ENCODE measurements at places on chromosomes 5 and 9.

DNA sequence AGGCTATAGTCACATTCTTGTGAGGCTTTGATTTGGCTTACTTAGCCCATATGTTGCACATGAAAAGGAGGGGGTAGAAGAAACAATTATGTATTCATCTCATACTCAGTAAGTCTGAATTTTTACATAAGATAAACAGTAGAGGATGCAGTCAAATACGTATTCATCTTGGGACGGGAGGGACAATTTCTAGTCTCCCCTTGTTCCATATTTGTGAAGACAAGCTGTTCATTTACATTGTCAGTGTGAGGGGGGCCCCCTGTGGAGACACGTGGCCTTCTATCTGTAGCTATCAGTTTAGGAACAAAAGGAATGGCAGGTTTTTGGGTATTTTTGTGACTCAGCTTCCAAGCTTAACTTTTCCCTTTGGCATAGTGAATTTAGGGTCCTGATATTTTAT, 49.2 kb upstream of the PPP1R2B start:
- no peak for DNase-seq

DNA sequence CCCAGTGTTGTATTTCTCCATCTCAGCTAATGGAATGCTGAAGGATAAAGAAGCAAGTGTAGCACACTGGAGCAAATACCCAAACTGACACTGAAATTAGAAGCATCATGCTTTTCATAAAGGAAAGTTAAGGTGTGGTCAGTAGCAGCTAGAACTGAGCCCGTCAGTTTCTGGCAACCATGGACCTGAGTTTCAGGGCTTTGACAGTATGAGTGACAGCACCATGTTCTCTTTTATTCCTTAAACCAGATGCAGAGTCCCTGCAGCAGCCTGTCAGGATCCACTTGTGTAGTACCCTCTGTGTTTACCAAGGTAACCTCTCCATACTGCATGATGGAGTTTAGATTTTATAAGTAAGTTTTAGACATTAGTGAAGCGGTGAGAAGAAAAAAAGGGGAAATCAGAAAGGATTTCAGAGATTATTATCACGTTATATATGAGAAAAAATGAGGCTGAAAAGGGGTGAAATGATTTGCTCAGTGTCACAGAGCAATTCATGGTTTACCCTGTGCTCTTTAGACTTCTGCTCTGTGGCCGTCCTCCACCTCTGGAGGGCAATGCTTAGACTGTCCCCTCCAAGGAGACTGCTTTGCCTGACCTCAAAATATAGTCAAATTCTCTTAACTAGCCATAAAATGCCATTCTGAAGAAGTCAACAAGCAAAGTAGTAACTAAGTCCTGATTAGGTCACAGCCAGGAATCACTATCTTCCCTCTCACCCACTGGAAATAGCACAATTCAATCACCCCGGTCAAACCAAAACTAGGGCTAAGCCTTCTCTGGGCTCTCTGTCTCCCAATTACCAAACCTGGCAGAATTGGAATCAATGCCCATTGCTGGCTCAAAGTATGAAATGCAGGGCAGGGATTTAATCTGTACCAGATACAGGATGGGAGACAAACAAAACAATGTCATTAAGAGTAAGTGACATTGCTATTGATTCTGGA, 10.5 kb upstream of the MYOT start:
- DNase-seq, result no peak

GRCh38 chr5:6326776-6327175, 51.6 kb downstream of the MED10 start:
- no peak for DNase-seq

- DNase-seq, result no peak
These were observed 341.8 kb downstream of the NFIB start for GRCh38 chr9:13971966-13972655.

DNA sequence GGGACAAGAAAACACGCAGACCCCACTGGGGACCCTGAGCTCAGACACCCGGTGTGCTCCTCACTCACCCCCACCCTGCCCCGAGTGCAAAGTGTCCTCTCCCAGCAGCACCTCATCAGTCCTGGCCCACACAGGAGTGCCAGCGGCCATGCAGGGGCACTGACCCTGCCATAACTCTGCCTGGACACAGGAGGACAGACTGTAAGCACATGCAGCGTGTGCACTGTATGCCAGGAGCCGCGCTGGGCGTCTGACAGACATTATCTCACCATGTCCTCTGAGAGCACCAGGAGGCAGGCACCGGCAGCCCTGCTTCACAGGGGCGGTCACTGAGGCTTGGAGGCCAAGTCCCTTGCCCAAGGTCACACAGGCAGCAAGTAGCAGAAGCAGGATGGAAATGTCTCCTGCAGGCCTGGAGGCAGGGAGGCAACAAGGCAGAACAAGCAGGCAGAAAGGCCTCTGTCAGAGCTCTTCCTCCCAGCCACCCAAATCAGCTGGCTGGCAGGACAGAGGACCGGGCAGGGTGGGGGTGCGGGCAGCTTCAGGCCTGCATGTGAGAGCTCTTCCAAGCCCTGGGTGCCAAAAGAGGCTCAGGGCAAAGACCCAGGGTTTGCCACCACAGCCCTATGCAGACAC, 8.4 kb downstream of the EEIG1 start:
- no peak for DNase-seq

GRCh38 chr5:6721442-6721841, 8.2 kb downstream of the TENT4A start:
- DNase-seq, result no peak

DNA sequence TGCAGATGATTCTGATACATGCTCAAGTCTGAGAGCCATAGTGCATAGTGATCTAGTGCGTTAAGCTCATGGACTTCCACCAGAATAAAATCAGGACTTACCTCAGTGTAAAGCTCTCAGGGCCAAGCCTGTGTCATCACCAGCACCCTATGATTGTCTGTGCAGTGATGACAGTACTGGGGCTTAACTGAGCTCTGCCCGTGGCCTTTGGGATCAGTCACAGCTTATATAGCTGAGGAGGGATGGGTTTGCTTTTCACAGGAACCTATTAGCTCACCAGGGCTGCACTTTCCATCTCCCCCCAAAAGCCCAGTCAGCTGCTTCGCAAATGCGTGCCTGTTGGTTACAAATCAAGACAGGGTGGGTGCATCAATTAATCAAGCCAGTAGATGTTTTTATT, 246.9 kb downstream of the NR3C1 start:
- no peak for DNase-seq

GRCh38 chr5:171549274-171549673, 129.8 kb downstream of the FGF18 start:
- DNase-seq, result no peak

DNA sequence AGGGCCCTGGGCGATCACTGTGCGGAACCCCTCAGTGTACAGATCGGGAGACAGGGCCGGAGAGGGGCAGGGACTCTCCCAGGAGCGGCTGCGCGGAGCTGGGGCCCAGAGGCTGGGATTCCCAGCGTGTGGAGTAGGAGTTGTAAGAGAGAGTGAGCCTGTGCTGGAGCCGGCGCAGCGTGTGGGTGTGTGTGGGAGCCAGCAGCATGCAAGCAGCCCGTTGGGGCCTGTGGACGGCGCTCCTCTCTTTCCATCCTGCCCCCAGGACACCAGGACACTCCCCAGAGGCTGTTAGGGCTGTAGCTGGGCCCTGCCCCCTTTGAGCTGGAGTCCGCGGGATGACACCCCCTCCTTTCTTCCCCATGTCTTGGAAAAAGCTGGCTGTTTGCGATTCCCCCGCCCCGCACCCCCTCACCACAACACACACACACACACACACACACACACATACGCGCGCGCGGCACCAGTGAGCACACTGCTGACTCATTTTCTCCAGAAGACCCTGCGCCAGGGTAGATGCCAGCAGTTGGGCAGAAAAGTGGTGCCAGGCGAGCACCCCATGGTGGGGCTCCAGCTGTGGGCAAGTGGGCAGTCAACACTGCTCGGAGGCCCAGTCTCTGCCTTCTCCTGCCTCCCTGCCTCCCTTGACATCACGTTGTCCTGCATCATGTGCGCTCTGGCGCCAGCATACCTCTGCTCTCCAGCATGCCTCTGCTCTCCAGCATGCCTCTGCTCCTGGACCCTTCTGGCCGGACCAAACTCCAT, 1.5 kb downstream of the COL27A1 start:
- DNase-seq, result peak; percentile 47

GRCh38 chr9:134855231-134855899, 25.2 kb upstream of the FCN2 start:
- no peak for DNase-seq

- peak; percentile 24 for DNase-seq
These were observed 42.5 kb upstream of the SH3PXD2B start for GRCh38 chr5:172496671-172497371.

GRCh38 chr5:9713959-9714586, 83.9 kb upstream of the TAS2R1 start:
- DNase-seq, result no peak

DNA sequence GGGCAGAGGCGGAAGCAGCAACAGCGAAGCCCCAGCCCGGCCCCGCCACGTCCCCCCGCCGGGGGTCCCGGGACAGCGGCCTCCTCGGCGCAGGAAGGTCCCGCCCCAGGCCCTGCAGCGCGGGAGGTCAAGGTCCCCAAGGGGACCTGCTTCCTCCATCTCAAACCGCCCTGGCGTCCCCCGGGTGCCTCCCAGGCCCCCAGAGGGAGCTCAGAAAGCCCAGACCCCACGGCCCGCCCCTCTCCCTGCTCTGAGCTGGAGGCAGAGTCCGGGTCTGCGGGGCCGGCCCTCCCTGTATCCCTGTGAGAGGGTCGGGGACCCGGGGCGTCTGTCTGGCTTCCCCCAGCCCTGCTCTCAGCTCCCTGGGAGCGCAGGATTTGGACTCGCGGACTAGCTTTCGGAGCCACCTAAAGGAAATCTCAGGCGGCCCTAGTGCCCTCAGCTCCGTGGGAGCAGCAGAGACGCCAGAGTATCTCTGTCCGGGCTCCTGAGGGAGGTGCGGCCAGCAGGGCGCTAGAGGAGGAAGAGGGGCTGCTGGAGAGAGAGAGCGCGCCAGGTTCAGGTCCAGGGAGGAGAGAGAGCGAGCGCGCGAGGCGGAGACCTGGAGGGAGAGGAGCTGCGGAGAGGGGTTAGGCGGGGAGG, 30.7 kb downstream of the EXOC3 start:
- peak; percentile 54 for DNase-seq
